ENCODE measurements at places on chromosomes 1 and 21.

GRCh38 chr1:19477284-19478249 lies 7.8 kb downstream of the CAPZB start:
- no peak for DNase-seq

- DNase-seq: no peak
These were observed 9.7 kb downstream of the RD3 start for GRCh38 chr1:211482306-211482705.

DNA sequence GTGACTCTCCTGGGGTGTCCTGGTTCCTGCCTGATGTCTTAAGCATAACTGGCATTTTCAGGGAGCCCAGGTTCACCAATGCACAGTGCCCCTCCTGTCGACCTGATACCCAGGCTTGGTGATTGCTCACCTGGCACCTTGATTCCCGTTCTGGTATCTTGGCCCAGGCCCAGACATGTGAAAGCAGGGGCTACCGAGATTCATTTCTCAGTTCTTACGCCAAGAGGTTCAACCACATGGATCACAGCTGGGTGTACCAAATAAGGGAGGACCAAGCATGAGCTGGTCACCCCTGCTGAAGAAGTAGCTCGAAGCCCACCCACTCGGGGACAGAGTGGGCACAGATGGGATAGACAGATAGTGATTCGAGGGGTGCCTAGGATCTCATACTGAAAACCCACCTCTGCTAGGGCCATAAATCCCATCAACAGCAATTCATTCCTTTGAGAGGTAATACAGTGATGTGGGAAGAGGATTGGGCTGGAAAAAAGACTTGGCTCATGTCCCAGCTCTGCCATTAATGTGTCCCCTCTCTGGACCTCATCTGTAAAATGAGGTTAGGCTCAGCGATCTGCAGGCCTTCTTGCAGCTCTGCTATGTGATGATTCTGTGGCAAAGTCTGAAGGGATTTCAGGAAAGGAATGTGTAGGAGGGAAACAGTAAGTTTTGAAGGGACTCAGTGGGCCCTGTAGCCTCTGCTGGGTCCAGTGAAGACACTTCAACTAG lies 2.7 kb downstream of the EPHX1 start:
- no peak for DNase-seq

- DNase-seq: no peak
These were observed 34.3 kb upstream of the COL24A1 start for GRCh38 chr1:86190873-86191272.

- DNase-seq: no peak
These were observed 34.3 kb upstream of the CREG1 start for GRCh38 chr1:167587872-167588271.

DNA sequence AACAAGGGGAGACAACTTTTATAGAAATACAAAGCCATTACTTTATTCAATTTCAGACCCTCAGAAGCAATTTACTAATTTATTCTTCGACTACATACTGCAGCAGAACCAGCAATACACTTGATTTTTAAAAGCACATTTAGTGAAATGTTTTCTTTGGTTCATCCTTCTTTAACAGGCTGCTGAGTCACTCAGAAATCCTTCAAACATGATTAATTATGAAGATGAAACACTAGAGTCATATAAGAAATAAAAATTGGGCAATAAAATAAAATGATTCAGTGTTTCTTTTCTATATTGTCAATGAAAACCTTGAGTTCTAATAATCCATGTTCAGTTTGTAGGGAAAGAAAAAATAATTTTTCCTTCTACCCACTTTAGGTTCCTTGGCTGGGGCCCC lies 47.0 kb downstream of the CHML start:
- no peak for DNase-seq

- DNase-seq: no peak
These were observed 1.7 kb downstream of the OSCP1 start for GRCh38 chr1:36448530-36449056.

DNA sequence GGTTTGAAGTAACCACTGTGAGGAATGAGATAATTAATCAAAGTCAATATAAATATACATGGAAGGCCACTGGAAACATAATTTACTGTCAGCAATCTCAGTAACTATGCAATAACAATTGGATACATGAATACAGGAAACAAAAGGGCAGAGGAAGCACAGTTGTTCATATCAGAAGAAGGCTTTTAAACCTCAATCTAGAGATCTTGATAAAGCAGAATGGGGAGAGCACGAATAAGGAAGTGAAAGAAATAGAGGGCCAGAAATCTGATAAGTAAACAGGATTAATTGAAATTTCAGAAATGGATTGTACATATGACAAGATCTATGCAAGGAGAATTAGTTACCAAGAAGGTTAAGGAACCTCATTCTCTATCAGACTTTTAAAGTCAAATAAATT lies 93.0 kb downstream of the EVI5 start:
- DNase-seq: no peak

GRCh38 chr1:230465691-230466090 lies 39.6 kb upstream of the PGBD5 start:
- no peak for DNase-seq

GRCh38 chr1:150008699-150009098 lies 1.8 kb downstream of the OTUD7B start:
- DNase-seq: no peak

DNA sequence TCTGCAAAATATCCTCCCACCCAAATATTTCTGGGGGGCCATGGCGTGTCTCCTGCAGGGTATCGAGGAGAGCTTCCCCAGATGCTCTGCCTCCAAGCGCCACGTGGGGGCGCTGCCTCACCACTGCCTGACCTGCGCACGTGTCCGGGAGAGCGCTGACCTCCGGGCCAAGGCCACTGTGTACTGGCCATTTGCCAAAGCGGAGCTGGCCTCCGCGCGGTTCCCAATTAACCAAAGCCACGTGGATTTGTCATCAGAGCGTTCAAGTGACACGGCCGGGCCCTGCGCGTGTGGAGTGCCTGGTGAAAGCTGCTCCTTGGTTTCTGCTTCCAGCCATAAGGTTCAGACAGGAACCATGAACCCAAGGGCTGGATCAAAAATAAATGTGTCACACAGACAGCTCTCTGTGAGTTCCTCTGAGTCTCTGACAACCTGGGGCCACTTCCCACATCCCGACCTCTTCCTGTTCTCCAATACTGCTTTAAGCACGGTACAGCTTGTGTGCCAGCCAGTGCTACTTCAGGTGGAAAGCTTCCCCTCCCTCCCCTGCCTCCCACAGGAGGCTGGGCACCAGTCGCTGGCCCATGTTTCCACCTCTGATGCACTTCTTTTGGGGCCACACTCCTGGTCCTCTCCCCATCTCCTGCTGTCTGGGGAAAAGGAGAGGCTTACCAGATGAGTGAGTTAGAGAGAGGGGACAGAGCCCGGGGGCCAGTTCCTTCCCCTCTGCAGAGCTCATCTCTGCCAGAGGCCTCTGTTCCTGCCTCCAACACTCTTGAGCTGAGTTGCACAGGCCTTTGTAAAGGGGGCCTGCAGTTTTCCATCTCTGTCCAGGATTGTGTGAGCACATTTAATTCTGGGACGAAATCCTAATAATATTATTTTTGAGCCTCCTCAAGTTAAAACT lies 26.1 kb downstream of the ZP4 start:
- no peak for DNase-seq

- no peak for DNase-seq
These were observed 47.7 kb downstream of the NOS1AP start for GRCh38 chr1:162117039-162117774.

- DNase-seq: no peak
These were observed 75.6 kb downstream of the PIGK start for GRCh38 chr1:77143529-77144121.

DNA sequence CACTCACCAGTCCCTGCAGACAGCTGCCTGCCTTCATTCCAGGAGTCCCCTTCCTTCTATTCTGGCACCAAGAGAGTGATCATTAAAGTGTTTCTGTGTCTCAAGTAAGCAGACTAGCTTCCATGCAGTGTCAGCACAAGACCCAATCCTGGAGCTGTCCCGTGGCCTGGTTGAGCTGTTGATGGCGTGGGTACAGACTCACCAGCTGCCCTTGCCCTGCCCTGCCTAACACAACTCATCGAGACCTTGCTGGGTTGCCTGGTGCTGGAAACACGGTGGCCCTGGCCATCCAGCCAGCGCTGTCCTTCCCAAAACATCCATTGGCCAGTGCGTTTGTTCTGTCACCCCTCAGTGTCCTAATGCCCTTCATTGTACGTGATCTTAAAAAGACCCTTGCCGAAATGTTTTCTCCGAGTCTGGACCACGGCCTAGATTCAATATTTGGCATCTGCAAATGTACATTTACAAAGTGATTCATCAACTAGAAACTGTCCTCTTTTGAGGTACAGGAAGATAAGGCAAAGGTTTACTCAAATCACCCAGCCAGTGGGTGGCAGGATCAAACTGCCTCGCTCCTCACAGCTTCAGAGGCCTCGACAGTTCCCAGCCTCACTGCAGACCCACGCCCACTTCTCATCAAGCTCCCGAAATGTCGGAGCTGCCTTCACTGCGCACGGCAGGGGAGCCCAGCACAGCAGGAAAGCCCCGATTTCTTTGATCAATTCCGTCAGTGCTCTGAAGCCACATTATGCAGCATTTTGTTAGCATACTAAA lies 494.2 kb downstream of the KIF26B start:
- no peak for DNase-seq

- no peak for DNase-seq
These were observed 34.0 kb upstream of the BEND5 start for GRCh38 chr1:48810740-48811139.

GRCh38 chr1:59492500-59492899 lies 195.6 kb downstream of the FGGY start:
- DNase-seq: no peak

- no peak for DNase-seq
These were observed 254.4 kb downstream of the FAF1 start for GRCh38 chr1:50705699-50706098.

- DNase-seq: no peak
These were observed 22.3 kb upstream of the BMP8A start for GRCh38 chr1:39469150-39469549.

- no peak for DNase-seq
These were observed 19.1 kb downstream of the AGL start for GRCh38 chr1:99869304-99869703.

Data from skeletal muscle cell (primary cell).